ENCODE measurements at places on chromosomes 1 and 21.

DNA sequence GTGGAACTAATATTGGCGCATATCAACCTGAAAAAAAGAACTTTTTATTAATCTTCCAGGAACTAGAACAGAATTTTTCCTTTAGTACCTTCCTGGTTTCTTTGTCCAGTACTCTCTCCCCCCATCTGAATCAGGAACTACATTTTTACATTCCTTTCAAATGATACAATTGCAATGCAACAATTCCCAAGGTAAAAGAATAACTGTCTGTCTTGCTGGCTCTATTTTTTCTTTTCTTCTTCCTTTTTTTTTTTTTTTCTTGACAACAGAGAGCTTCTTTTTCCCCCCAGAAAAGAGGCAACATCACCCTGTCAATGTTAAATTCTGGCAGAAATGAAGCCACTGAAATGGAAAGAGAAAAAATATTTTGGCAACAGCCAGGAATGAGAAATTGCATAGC lies 4.5 kb upstream of the CD101 start:
- no peak for DNase-seq

- DNase-seq: no peak
Measured at GRCh38 chr1:24619376-24619775, 23.7 kb upstream of the SRRM1 start.

DNA sequence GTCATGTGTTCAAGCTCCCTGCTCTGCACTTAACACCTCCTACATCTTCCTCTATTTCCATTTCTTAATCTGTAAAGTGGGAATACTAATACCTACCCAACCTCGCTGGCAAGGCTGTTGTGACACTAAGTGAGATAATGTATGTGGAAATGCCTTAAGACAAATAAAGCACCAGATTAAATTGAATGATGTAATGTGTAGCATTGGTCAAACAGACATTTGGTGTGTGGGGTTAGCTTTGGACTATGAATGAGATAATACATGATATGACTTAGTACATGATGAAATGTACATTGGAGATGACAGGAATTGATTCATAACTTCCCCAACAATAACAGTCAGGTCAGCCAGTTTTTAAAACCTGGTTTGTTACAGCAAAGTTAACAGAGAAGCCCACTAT lies 5.2 kb downstream of the AMPD1 start:
- DNase-seq: no peak

DNA sequence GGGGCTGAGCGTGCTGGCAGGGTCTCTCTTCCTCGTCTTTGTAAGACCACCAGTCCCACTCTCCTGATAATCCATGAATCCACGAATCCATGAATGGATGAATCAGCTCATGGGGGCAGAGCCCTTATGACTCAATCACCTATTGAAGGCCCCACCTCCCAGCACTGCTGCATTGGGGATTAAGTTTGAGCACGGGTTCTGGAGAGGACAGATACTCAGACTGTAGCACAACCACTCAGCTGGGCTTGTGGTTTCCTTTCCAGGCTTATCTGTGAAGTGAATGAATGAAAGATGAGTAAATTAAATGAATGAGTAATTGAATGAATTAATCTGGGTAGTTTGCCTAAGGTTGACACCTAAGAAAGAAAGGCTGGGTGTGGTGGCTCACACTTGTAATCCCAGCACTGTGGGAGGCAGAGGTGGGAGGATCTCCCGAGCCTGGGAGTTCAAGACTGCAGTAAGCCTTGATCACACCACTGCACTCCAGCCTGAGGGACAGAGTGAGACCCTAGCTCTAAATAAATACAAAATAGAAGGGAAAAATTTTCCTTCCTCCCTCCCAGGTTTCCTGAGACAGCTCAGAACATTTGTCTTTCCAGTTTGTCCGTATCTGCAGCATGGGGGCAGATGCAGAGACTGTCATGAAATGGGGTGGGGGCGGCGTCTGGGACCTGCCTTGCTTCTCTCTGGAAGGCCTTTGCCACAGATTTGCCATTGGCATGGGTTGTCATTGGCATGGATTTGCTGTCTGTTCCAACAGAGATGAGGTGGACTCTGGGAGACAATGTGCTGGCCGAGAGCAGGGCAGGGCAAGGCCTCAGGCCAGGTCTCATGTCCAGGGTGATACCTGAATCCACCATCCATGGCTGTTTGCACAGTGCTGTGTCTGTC lies 187.7 kb upstream of the C1orf174 start:
- DNase-seq: no peak

- DNase-seq: no peak
Measured at GRCh38 chr1:226185141-226186036, 1.2 kb downstream of the ACBD3 start.

- DNase-seq: no peak
Measured at GRCh38 chr1:228197555-228198147, 10.2 kb upstream of the OBSCN start.

- peak; percentile 94 for DNase-seq
Measured at GRCh38 chr1:94325377-94326302, 88.3 kb upstream of the ARHGAP29 start.

GRCh38 chr1:115793162-115793561 lies 24.6 kb upstream of the CASQ2 start:
- no peak for DNase-seq
